ENCODE measurements at places on chromosomes 5 and 9. TPM values are rescaled to one million over a fixed set of nuclear protein-coding genes. Genes with fewer than 3 reads are reported as not detected.
A peak's percentile ranks its signal among the peaks of the same experiment; 100 is the strongest.

PDLIM4 gene
- 1.2 TPM for total RNA-seq

TMEM252 gene
- total RNA-seq: not detected

DNA sequence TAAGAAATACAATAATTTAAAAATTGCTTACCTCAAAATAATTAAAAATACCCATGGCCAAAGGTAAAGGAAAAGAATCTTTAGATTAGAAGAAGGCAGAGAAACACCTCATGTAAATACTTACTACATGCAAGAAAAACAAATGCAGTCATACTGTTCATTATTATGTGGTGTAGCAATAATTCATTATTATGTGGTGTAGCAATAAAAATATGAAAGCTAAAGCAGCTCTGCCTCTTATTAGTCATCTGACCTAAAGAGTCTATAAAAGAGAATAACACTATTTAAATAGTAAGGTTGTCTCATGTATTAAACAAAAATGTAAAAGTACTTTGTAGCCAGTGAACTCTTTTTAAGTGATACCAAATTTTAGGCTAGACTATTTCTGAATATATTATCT is 6.6 kb downstream of the DTWD2 start:
- no peak for DNase-seq

GRCh38 chr5:159638954-159639559 is 277.2 kb upstream of the ADRA1B start:
- DNase-seq: no peak

- DNase-seq: no peak
Measured at GRCh38 chr9:127308652-127309434, 44.3 kb downstream of the GARNL3 start.

- DNase-seq: no peak
Measured at GRCh38 chr5:135373736-135374515, 25.1 kb downstream of the MACROH2A1 start.

- peak; percentile 64 for DNase-seq
Measured at GRCh38 chr9:36928670-36929349, 105.3 kb downstream of the PAX5 start.

GRCh38 chr9:87849144-87849758 is 33.4 kb upstream of the SPATA31E1 start:
- DNase-seq: no peak

DNA sequence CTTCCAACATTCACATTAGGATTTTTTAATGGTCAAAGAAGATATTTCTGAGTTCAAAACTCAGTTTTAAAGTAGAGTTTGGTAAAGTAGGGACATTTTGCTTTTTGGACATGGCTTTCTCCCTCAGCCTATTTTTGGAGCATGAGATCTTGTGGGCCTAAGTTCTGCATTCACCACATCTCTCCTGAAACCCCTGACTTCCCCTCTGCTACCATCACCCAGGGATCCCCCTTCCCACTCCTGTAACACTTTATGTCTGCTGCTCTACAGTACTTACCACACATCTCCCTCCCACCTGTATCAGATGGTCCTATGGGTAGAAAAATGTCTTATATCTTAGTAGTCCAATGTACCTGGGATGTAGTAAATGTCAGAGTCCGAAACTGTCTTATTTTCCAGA is 48.2 kb upstream of the JAK2 start:
- peak; percentile 34 for DNase-seq

DNA sequence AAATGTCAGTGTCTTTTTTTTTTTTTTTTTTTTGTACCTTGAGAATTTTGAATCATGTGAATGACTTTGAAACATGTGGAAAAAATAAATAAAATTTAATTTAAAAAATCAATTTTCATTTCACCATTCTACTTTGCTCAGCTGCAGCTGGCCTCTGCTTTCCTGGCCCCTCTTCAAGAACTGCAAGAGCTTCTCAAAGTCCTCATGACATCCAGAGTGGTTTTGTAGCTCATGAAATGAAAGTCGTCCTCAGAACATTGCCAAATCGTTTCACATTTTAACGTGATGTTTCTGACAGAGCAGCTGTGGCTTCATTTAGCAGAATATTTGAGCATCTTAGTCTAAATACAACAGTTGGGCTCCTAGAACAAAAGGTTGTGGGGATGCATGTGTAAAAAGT is 47.9 kb upstream of the TMEM215 start:
- DNase-seq: no peak

GRCh38 chr5:66870708-66871107 is 274.5 kb downstream of the MAST4 start:
- no peak for DNase-seq

DNA sequence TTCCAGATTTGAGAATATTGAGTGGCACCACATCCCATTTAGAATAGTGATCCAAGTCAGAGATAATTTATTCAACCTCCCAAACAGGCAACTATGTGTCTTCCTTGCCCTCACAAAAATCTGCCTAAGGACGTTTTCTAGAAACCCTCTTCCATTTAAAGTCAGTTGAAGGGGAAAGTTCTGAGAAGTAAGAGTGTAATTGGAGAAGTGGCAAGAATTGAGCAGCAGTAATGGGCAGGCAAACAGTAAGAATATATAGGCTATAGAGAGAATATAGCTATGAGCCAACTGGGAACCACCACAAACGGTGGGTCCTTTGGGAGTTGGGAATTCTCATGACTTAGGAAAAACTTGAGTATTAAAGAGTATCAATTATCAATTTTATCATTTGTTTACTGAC is 31.1 kb upstream of the CETN3 start:
- DNase-seq: no peak

Data from activated T-cell treated with anti-CD3 and anti-CD28 coated beads, Interleukin-2, amount 50 U/mL, for 72 hours (primary cell).